HCT116 (cell line): ENCODE measurements at places on chromosomes 16 and 17.
A peak's percentile ranks its signal among the peaks of the same experiment; 100 is the strongest.

DNA sequence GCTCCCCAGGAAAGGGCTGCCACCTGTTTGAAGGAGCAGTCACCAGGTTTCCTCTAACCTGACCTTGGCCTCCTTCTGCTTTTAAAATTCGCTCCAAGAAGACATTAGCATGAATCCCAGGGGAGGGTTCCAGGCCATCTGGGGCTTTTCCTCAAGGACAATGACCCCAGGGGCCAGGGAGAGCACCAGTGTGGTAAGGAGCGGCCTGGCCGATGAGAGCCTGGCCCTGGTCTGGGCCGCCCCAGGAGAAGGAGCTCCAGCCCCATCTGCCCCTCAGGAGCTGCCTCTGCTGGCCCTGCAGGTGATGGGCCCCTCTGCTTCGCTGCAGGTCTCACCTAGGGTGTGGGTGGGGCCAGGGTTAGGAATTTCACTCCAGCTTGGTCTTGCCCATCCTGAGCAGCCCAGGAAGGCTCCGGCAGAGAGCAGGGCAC, 209.2 kb upstream of the TNRC6C start:
- H3K27ac ChIP-seq = no peak overlapping the region
- no peaks in the 10 kb centered on the region for H3K36me3 ChIP-seq
- peaks cover 6% of the 10 kb centered on the region; the same call in 1 of the 2 replicates for H3K4me1 ChIP-seq

- H3K27me3 ChIP-seq = peaks cover 40% of the 10 kb centered on the region
- no peaks in the 10 kb centered on the region for H3K36me3 ChIP-seq
- peaks cover 5% of the 10 kb centered on the region; the same call in 1 of the 2 replicates for H3K4me1 ChIP-seq
- no peak overlapping the region for H3K4me3 ChIP-seq
- no peak overlapping the region for H3K27ac ChIP-seq
Measured at GRCh38 chr17:74049967-74050458, 153.5 kb upstream of the RPL38 start.

GRCh38 chr17:79700592-79700991, 30.2 kb upstream of the ENPP7 start:
- H3K27me3 ChIP-seq = no peaks in the 10 kb centered on the region
- DNase-seq = no peak
- no peaks in the 10 kb centered on the region for H3K36me3 ChIP-seq
- peaks cover 22% of the 10 kb centered on the region for H3K4me1 ChIP-seq

DNA sequence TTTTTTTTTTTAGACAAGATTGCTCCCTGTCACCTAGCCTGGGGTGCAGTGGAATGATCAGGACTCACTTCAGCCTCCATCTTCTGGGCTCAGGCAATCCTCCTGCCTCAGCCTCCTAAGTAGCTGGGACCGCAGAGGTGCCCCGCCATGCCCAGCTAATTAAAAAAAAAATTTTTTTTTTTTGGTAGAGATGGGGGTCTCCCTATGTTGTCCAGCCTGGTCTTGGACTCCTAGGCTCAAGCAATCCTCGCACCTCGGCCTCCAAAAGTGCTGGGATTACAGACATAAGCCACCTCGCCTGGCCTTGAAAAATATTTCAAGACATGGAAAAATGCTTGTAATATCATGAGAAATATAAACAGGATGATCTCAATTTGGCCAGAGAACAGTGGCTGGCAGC, 42.9 kb downstream of the HAPSTR1 start:
- H3K4me1 ChIP-seq = peaks cover 15% of the 10 kb centered on the region
- no peaks in the 10 kb centered on the region for H3K36me3 ChIP-seq
- H3K4me3 ChIP-seq = no peak overlapping the region
- DNase-seq = no peak

DNA sequence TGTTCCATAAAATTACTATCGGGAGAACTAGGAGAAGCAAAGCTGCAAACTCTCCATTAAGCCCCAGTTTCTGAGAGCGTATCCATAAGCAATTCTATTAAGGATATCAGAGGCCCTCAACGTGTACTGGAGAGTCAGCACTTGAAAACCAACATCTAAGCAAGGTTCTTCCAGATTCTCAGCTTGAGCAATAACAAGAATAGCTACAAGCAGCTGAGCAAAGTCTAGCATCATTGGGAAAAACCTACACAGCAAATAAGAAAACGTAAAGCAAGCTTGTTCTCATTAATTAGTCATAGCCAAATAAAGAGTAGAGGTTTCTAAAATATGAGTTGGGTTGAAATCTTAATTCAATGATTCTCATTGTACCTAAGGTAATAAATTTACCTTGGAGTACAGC, 26.9 kb upstream of the COX10 start:
- H3K36me3 ChIP-seq = no peaks in the 10 kb centered on the region
- no peak for DNase-seq
- H3K27me3 ChIP-seq = no peaks in the 10 kb centered on the region
- no peaks in the 10 kb centered on the region for H3K4me1 ChIP-seq
- no peak overlapping the region for H3K4me3 ChIP-seq

GRCh38 chr17:48549281-48549630, 4.3 kb upstream of the HOXB2 start:
- peaks cover 4% of the 10 kb centered on the region; the same call in 1 of the 2 replicates for H3K36me3 ChIP-seq
- no peak overlapping the region for H3K27ac ChIP-seq
- peaks cover 2% of the 10 kb centered on the region; the same call in 1 of the 2 replicates for H3K4me1 ChIP-seq

DNA sequence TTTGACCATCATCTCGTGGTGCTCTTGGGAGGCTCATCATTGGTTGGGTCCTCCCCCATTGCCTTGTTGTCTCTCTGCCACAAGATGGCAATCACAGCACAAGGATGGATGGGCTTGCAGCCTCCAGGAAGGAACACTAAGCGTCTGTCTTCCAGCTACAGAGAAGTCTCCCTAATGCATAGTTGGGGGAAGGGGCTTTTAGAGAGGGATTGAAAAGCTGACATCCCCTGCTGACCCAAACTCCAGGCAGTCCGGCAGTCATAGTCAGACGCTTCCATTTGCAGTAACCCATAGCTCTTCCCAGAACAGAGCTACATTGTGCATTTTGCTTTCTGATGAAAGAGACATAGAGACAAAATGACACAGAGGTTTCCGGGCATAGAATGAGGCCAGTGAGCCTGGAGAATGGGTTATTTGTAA, 111.4 kb downstream of the UTP18 start:
- no peaks in the 10 kb centered on the region for H3K36me3 ChIP-seq
- peak overlapping the region; percentile 71 for H3K27ac ChIP-seq
- peak overlapping the region; percentile 71 for H3K4me3 ChIP-seq
- peaks cover 16% of the 10 kb centered on the region; the same call in 1 of the 2 replicates for H3K4me1 ChIP-seq
- DNase-seq = peak; percentile 84

DNA sequence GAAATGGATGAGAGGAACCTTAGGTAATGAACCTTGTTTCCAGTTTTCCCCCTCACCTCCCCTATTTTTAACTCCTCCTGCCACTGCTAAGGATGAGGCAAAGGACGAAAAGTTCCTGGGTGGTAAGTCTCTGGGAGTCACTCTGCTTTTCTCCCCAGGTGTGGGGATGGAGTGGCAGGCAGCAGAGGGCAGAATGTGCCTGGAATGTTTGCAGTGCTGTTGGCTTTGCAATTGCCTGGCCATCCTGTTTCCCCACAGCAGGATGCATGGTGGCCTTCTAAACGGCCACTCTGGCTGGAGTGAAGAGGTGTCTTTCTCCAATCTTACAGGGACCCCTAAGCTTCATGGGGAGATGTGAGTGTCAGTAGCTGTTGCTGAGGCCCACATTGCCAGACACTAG, 432.5 kb upstream of the ZFHX3 start:
- DNase-seq = no peak
- H3K36me3 ChIP-seq = no peaks in the 10 kb centered on the region
- H3K4me1 ChIP-seq = no peaks in the 10 kb centered on the region
- H3K27ac ChIP-seq = no peak overlapping the region

- H3K36me3 ChIP-seq = no peaks in the 10 kb centered on the region
- H3K4me1 ChIP-seq = no peaks in the 10 kb centered on the region
- DNase-seq = no peak
- H3K27ac ChIP-seq = no peak overlapping the region
- no peak overlapping the region for H3K4me3 ChIP-seq
Measured at GRCh38 chr16:55386534-55387296, 62.7 kb downstream of the IRX6 start.

- H3K36me3 ChIP-seq = no peaks in the 10 kb centered on the region
- no peak for DNase-seq
- H3K27ac ChIP-seq = no peak overlapping the region
- no peak overlapping the region for H3K4me3 ChIP-seq
- peaks cover 6% of the 10 kb centered on the region for H3K4me1 ChIP-seq
- H3K27me3 ChIP-seq = no peaks in the 10 kb centered on the region
Measured at GRCh38 chr17:30964876-30965275, 6.0 kb upstream of the RNF135 start.

DNA sequence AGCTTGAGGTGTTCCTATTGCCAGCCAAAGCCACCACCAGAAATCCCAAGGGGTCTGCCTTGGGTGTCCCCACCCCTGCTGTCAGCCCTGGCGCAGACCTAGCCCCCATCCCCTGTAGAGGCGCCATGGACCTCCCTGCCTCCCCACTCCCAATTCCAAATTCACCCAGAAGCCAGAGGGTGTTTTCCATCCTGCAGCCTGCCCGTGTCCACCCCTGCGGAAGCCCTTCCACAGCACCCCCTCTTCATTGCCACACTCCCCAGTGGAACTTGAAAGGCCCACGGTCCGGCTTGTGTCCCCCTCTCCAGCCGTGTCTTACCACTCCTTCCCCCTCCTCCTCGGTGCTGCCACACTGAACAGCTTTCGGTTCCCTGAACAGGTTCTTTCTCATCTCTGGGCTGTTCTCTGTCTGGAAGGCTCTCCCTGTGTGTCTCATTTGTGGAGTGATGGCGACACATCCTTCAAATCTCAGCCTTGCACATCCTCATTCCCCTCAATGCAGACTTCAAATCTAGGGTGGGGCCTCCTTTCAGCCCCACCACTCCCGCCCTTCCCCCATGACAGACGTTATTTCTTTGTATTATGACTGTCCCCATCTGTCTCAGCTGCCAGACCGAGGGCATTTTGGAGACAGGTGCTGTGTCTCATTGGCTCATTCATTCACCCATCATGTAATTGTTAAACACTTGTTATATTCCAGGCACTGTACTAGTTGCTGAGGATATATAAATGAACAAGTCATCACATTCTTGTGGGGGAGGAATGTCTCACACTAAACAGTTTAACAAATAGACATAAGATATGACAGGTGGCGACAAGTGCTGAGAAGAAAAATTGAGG, 36.3 kb downstream of the ADGRG5 start:
- no peaks in the 10 kb centered on the region for H3K27me3 ChIP-seq
- H3K4me1 ChIP-seq = no peaks in the 10 kb centered on the region
- H3K36me3 ChIP-seq = no peaks in the 10 kb centered on the region
- no peak for DNase-seq
- H3K27ac ChIP-seq = no peak overlapping the region
- H3K4me3 ChIP-seq = no peak overlapping the region

DNA sequence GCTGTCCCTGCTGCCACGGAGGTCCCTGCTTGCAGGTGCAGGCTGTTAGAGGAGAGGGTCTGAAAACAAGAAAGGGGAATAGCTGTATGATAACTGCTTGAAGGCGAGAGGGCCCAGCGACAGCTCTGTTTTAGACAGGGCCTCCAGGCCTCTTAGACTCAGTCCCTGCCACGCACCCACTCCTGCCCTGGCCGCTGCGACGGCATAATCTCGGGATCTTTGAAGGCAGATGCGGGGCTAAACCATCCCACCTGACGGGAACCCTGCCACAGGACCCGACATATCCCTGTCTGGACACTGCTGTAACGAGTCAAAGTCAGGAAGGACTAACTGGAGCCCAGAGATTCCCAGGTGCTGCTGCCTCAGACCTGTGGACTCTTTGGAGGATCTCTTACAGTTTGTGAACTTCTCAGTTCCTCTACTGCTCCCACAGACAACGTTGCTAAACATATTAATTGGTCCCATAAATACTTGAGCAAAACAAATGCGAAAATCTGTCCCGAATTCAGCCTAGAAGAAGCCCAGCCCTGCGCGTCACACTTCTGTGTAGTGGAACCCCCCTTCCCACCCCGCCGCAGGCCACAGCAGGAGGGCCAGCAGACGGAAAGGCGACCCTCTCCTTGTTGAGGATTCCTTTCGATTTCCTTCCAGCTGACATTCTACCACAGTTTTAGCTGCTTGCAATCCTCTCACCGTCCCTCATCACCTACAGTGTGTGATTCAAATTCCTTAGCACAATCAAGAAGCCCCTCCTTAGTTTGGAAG, 998 bp upstream of the TMEM11 start:
- H3K36me3 ChIP-seq = 0 out of 2 replicates have a peak, but pooled peaks cover 2% of the 10 kb centered on the region
- DNase-seq = no peak
- no peaks in the 10 kb centered on the region for H3K27me3 ChIP-seq
- H3K4me3 ChIP-seq = peak overlapping the region; percentile 79
- peak overlapping the region; percentile 87 for H3K27ac ChIP-seq

DNA sequence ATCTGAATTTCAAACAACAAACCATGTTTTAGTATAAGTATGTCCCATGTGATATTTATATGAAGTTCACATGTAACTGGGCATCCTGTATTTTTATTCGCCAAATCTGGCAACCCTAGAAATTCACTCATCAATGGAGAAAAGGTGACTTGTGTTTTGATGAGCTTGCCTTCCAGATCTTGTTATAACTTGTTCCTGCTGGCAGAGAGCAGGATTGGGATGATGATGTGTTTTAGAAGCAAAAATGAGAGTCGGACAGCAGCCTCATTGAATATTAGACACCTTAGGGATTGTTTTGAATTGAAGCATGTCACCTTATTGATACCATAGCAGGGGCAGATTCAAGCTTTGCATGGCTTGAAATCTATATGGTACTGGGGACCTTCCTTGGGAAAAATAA, 85.4 kb upstream of the MED13 start:
- H3K27ac ChIP-seq = no peak overlapping the region
- no peaks in the 10 kb centered on the region for H3K27me3 ChIP-seq
- H3K4me3 ChIP-seq = no peak overlapping the region
- no peak for DNase-seq
- no peaks in the 10 kb centered on the region for H3K4me1 ChIP-seq
- no peaks in the 10 kb centered on the region for H3K36me3 ChIP-seq

DNA sequence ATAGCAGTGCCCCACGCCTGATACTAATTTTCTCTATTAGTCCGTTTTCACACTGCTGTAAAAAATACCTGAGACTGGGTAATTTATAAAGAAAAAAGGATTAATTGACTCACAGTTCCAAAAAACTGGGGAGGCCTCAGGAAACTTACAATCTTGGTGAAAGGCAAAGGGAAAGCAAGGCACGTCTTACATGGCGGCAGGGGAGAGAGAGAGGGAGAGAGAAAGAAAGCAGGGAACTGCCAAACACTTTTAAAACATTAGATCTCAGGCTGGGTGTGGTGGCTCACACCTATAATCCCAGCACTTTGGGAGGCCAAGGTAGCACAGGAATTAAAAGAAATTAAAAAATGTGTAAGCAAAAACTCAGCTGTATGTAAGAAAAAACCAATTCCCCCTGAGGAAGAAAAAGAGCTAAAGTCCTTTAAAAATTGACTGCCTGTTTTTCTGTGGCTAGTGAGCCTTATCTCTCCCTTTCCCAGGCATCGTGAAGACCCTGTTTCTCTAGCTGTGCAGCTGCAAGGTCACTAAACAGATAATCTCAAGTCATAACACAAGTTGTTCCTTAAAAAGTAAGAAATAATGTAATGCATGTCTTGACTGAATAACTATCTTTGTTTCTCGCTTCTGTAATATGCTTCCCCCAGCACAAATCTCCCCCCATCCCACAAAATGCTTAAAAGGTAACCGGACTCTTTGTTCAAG, 14.0 kb downstream of the ZSCAN10 start:
- no peak for DNase-seq
- no peak overlapping the region for H3K4me3 ChIP-seq
- H3K27me3 ChIP-seq = no peaks in the 10 kb centered on the region
- no peaks in the 10 kb centered on the region for H3K36me3 ChIP-seq
- no peaks in the 10 kb centered on the region for H3K4me1 ChIP-seq
